ENCODE measurements at places on chromosomes 3 and 15.

- DNase-seq = no peak
Observed at GRCh38 chr3:54510506-54510905, 388.2 kb downstream of the CACNA2D3 start.

- no peak for DNase-seq
Observed at GRCh38 chr15:73153024-73153423, 100.8 kb downstream of the NEO1 start.

DNA sequence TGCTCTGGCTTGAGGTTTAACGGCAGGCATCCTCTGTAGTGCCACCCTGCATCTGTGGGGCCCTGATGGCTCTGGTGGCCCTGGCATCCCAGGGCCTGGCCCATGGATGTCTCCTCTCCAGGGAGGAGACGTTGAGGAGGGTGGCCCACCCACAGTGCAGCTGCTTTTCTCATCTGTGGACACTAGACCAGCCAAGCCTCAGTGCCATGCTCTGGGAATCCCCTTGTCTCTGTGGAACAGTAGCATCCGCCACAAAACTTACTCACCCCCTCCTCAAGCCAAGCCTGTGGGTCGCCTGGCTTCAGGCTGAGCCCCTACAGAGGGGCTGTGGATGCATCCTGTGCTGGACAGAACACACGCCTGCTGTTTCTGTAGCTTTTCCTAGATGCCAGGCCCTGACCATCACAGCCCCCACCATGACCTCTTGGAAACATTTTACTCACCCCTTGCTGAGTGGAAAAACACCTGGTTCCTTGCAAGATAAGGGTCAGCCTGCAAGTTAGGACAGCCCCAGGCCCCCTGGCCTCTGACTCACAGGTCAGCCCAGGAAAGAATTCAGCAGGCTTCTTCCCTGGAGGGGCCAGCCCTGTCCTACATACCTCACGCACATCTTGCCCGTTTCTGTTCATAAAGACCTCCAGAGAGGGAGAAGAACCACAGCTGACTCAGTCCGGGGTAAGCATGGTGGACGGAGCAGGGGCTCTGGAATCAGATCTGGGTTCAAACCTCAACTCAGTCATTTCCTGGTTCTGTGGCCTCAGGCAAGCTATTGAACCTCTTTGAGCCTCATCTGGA lies 19.0 kb downstream of the PAK6 start:
- DNase-seq = no peak

- no peak for DNase-seq
Observed at GRCh38 chr15:85972805-85973540, 106.7 kb upstream of the AGBL1 start.

- DNase-seq = no peak
Observed at GRCh38 chr3:71991681-71992080, 206.7 kb upstream of the PROK2 start.

DNA sequence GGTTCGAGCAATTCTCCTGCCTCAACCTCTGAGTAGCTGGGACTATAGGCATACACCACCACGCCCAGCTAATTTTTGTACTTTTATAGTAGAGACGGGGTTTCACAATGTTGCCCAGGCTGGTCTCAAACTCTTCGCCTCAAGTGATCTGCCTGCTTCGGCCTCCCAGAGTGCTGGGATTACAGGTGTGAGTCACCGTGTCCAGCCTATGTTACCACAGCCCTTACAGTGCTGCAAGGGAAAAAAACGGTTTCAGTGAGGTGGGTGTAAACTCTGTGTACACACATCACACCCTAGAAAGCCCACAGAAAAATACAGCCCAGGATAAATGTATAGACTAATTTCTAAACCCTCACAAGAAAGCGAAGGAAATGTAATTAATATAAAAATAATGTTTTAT lies 103.5 kb upstream of the AKAP13 start:
- no peak for DNase-seq
